ENCODE measurements at places on chromosomes 2 and 18.
A peak's percentile ranks its signal among the peaks of the same experiment; 100 is the strongest.

DNA sequence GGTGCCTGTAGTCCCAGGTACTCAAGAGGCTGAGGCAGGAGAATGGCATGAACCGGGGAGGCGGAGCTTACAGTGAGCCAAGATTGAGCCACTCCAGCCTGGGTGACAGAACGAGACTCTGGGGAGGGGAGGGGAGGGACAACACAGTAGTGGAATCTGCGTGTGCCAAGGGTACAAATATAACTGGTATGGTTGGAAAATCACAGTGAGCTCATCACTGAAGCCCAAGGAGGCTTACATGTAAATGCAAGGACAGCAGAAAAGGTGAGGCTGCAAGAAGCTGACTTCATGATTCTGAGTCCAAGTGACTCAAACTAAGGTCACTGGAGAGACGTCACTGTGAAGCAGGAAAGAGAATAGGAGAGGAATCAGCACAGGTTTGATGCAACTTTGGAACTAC, 9.2 kb downstream of the SEPTIN10 start:
- H3K27ac ChIP-seq, result no peak overlapping the region

DNA sequence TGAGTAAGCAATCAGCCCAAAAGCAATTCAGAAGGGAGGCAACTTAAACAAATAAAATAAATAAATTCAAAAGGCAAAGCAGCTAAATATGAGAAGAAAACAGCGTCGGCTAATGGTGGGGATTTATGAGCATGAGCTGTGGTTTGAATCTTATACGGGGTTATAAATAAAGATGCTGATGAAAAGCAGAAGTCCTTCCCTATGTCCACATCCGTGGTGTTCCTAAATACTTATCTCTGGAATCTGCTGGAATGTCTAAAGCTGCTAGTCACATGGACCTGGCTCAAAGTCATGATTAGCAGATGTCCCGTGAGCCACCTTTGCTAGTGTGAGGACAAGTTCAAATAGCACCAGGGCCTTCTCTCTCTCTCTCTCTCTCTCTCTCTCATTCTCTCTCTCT, 33.8 kb downstream of the SMIM21 start:
- H3K27me3 ChIP-seq, result no peaks in the 10 kb centered on the region
- no peaks in the 10 kb centered on the region for H3K4me1 ChIP-seq
- no peak for DNase-seq
- no peak overlapping the region for H3K27ac ChIP-seq
- no peak overlapping the region for H3K4me3 ChIP-seq

DNA sequence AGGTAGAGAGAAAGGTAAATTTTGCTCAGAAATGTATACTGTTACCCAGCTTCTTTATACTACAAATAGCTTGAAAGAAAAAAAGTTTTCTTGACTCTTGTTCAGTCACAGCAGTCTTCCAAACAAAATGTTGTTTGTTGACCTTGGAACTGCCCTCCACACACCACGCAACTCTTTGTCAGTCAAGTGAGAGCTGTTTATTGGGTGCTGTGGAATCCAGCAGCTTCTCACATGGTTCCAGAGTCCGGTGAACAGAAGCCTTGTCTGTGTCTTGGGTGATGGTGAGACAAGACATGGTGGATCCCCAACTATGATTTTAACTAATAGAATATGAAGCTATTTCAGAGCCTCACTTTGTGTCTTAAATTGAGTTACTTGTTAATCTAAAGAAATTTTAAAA, 112.5 kb downstream of the MAP2 start:
- H3K27me3 ChIP-seq, result no peaks in the 10 kb centered on the region
- no peak overlapping the region for H3K4me3 ChIP-seq
- DNase-seq, result no peak
- H3K4me1 ChIP-seq, result no peaks in the 10 kb centered on the region

- peaks cover 15% of the 10 kb centered on the region for H3K4me1 ChIP-seq
- no peak overlapping the region for H3K4me3 ChIP-seq
- DNase-seq, result no peak
- H3K27me3 ChIP-seq, result no peaks in the 10 kb centered on the region
- no peak overlapping the region for H3K27ac ChIP-seq
- no peaks in the 10 kb centered on the region for H3K36me3 ChIP-seq
Measured at GRCh38 chr2:134327367-134327766, 73.5 kb downstream of the MGAT5 start.

- H3K4me1 ChIP-seq, result peaks cover 48% of the 10 kb centered on the region
- H3K4me3 ChIP-seq, result no peak overlapping the region
- DNase-seq, result no peak
- H3K36me3 ChIP-seq, result no peaks in the 10 kb centered on the region
Measured at GRCh38 chr2:101806123-101806522, 108.6 kb downstream of the MAP4K4 start.

DNA sequence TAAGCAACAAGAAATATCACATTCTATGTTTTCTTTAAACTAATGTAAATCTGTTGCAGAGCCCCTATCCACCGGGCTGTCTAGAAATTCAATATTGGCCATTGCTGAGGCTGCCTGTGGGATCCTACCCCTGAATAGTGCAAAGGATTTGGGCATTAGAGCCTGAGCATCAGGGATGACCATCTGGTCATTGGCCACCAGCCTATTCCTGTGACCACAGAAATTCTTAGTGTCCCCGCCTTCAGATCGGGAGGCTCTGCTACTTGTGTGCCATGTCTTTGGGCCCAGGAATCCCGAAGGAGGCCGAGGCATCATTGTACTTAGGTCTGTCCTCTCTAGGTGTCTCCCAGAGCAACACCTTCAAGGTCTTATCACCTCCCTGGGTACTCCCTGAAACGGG, 73.8 kb downstream of the HRH4 start:
- H3K4me3 ChIP-seq, result no peak overlapping the region
- DNase-seq, result no peak
- H3K4me1 ChIP-seq, result no peaks in the 10 kb centered on the region
- H3K36me3 ChIP-seq, result no peaks in the 10 kb centered on the region
- H3K27me3 ChIP-seq, result peaks cover 10% of the 10 kb centered on the region
- no peak overlapping the region for H3K27ac ChIP-seq

- no peak for DNase-seq
- no peaks in the 10 kb centered on the region for H3K36me3 ChIP-seq
- H3K4me3 ChIP-seq, result no peak overlapping the region
- H3K4me1 ChIP-seq, result no peaks in the 10 kb centered on the region
Measured at GRCh38 chr2:161488879-161489278, 72.8 kb downstream of the TBR1 start.

- no peak overlapping the region for H3K4me3 ChIP-seq
- H3K27ac ChIP-seq, result no peak overlapping the region
- no peaks in the 10 kb centered on the region for H3K36me3 ChIP-seq
- DNase-seq, result no peak
Measured at GRCh38 chr18:42509750-42510415, 554.8 kb downstream of the PIK3C3 start.

- H3K4me3 ChIP-seq, result peak overlapping the region; percentile 17
- H3K4me1 ChIP-seq, result peaks cover 13% of the 10 kb centered on the region
- H3K36me3 ChIP-seq, result no peaks in the 10 kb centered on the region
- no peak for DNase-seq
- H3K27me3 ChIP-seq, result no peaks in the 10 kb centered on the region
Measured at GRCh38 chr2:9565436-9566153, 10.0 kb upstream of the ADAM17 start.

DNA sequence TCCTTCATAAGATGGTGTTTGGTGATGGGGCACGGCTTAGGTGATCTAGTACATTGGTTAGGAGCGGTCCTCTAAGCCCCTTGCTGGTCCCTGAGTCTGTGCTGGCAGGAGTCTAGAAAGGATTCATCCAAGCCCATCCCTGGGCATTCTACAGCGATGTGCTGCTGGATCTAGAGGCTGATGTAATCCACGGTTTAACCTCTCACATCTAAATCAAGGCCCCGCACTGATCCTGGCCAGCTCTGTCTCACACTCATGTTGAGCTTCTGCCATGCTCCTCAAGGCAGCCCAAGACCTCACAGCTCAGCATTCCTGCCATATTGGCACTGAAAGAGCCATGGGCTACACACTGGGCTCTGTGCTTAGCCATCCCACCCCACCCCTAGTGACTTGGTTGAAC, 664.8 kb downstream of the STK39 start:
- no peak overlapping the region for H3K27ac ChIP-seq
- no peaks in the 10 kb centered on the region for H3K27me3 ChIP-seq
- no peaks in the 10 kb centered on the region for H3K36me3 ChIP-seq
- H3K4me1 ChIP-seq, result no peaks in the 10 kb centered on the region

Data from suprapubic skin (tissue), 4 donors.